ENCODE measurements at places on chromosomes 16 and 17.

DNA sequence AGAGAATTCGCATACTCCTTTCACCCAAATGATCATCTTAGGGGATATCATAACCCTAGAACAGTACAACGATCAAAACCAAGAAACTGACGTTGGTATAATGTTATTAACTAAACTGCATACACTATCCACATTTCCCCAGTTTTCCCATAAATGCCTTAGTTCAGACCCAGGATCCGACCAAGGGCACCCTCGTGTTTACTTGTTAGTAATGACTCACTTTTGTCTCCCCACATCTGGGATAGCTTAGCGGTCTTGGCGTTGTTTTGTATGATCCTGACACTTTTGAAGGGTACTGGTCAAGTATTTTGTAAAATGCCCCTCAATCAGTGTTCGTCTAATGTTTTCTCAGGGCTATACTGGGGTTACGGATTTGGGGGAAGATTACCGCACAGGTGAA lies 8.0 kb downstream of the HS3ST3A1 start:
- no peak for DNase-seq

DNA sequence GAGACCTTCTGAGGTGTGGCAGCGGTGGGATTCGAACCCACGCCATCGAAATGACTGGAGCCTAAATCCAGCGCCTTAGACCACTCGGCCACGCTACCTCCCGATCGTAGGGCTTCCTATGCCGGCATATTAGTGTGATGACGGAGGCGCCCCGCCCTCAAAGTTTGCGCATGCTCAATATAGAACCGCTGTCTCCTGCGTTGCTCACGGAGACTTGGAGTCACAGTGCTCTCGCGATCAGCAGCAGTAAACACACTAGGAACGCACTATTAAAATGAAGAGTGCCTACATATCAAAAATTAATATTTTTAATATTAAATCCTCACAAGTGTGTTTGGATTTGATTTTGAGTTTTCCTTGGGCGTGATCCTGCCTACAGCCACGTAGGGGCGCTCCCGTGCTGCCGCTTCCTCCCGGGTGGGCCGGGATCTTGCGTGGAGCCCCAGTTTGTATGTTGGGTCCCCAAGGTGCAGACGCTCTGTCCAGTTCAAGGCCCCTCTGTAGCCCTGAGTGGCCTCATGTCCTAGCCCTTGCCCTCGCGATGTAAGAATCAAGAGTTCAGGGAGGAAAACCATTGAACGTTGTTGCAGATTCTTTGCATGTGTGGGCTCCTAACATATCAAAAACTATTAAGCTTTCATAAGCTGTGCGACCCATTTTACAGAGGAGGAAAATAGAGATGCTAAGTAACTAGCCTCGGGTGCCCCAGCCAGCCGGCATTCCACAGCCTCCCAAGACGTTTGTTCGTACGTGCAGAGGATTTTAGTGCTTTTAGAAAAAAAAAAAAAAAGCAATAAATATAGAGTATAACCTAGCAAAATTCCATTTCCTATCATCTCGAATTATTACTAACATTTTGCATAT lies 10.2 kb upstream of the EEF2K start:
- DNase-seq = peak; percentile 50

GRCh38 chr16:15782573-15783365 lies 74.1 kb downstream of the MYH11 start:
- DNase-seq = no peak

GRCh38 chr17:38706505-38707216 lies 1.6 kb downstream of the MLLT6 start:
- DNase-seq = no peak

DNA sequence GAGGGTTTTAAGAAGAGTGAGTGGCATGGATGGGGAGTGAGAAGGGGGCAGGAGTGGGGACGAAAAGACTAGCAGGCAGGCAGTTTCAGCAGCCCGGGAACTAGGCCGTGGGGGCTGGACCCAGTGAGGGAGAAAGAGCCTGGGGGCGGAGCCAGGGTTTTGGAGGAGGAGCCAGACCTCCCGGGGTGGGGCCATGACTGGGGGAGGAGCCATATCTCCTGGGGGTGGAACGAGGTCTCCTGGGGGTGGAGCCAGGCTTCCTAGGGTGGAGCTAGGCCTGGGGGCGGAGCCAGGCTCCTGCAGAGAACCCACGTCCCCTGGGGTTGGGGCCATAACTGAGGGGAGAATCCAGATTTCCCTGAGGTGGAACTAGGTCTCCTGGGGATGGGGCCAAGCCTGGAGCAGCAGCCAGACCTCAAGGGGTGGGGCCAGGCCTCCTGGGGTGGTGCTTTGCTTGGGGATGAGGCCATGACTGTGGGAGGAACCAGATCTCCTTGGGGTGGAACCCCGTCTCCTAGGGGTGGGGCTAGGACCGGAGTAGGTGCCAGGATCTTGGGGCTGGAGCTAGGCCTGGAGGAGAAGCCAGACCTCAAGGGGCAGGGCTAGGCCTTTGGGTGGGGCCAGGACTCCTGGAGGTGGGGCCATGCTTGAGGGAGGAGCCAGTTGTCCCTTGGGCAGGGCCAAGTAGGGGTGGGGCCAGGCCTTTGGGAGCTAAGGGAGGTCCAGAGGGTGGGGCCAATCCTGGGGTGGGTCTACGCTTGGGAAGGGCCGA lies 41.7 kb upstream of the JPH3 start:
- no peak for DNase-seq

- no peak for DNase-seq
Measured at GRCh38 chr17:80458016-80458415, 18.4 kb downstream of the NPTX1 start.

DNA sequence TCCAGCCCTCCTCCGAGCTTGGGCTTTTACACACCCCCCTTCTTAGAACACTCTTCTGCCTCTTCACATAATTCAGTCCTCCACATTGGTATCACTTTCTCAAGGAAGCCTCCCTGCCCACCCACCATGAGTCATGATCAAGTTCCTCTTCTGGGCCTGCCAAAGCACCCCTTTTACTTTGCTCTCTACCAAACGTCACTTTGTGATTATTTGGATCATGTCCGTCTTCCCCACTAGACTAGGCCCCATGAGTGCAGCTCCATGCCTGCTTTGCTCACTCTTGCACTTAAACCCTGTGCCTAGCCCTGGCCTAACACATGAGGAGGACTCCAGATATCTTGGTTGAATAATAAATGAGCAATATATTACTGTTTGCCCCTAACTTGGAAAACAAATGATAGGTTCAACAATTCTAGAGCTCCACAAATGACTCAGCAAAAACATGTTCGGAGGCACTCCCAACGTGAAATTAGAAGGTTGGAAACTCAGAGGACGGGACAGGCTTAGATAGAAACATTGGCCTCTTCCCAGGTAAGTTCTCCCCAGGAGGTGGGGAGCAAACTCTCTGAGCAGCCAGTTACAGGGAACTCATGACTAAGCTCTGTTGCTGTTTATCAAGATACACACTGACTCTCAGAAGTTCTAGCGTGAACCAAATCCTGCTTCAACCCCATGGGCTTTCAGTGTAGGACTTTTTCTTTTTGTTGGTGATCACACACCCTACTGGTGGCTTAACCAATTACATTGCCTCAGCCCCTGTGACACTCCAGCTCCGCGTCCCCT lies 28.3 kb downstream of the G6PC1 start:
- DNase-seq = peak; percentile 52

GRCh38 chr17:82734987-82735866 lies at the start of gene FN3K:
FN3K (plus strand) TSS chr17:82735615; CDS start chr17:82735637, 22 bp downstream.
- no peak for DNase-seq

DNA sequence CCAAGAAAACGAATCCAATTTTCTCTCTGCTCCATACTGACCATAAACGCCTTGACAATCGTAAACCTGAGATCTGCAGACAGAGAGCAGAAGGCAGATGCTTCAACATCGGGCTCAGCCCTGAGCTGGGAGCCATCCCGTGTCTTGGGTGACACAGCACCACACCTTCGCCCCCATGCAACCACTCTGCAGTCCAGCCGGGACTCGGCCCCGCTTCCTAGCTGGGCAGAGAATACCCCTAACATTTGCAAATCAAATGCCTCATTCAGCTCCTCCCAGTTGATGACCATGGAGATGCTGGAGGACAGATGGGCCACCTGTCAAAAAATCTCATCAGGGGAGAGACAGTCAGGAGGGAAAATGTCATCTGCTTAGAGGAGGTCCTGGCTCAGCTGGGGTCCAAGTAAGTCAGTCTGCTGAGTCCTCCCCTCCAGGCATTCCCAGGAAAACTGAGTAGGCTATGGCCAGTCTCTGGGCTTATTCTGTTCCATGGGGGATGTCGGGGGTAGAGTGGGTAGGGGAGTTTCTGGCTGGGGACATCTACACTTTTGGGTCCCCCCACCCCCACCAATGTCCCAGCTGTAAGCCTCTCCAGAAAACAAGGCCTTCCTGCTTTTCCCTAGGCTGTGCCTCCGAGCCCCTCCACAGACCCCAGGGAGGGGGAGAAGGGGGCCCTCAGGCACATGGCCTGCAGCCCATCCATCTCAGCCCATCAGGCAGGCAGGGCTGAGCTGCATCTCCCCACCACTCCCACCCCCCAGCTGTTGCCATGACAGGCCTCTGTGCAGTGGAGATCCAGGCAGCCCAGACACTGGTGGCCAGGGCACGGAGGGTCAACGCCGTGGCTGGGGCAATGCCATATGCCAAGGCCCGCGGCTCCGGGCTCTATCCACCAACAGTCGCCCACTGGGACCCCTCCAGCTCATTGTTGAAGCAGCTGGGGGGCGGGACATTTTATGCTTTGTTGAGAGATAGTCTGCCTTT lies 158.6 kb downstream of the AXIN2 start:
- DNase-seq = no peak

Data from NCI-H1436 treated with DMSO at 0.1 percent for 48 hours (cell line).